ENCODE measurements at places on chromosomes 2 and 18.
A peak's percentile ranks its signal among the peaks of the same experiment; 100 is the strongest.

GRCh38 chr2:145644820-145645302 lies 1124.9 kb upstream of the ZEB2 start:
- DNase-seq, result no peak

GRCh38 chr2:232772531-232772930 lies 3.8 kb downstream of the KCNJ13 start:
- no peak for DNase-seq

DNA sequence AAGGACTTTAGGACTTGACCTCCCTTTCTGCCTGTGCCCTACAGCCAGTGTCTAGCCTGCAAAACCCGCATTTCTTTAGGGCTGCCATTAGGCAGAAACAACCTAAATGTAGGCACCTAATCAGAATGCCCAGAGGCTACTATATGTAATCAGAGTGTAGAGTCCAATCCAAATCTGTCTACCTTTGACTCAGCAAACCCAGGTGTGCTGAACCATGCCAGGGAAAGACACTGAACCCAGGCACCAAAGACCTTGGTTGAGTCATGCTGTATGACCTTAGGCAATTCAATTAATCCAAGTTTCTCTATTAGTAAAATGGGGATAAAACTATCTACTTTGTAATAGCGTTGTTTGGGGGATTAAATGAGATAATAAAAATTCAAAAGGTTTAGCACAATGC lies 20.7 kb downstream of the CAPN14 start:
- DNase-seq, result no peak

DNA sequence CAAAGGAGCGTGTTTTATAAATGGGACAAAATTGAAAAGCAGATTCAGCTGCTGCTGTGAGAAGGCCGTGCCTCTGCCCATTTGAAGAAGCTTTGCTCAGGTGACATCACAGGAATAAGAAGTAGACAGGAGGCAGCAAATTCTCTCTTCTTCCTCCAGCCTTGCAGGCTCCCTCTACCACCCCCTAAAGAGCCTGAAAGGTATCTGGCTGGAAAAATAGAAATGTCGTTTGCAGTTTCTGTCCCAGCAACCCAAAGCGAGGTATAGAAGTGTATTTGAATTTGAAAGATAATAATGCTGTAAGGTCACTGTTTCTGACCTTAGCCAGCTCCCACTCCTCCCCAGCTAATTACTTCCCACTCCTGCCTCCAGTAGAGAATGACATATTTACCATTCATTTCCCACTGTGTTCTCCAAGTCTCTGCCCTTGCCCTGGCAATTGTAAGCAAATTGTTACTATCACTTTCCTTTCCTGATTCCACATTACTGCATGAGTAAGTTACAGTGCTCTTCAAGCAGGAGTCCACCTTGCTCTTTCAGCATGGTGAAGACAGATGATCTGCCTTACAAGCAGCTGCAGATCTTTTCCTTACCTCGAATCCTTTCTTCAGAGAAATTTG lies 56.8 kb upstream of the RASGRP3 start:
- no peak for DNase-seq

- DNase-seq, result no peak
Observed at GRCh38 chr2:199572571-199572970, 114.8 kb upstream of the SATB2 start.

- DNase-seq, result no peak
Observed at GRCh38 chr2:179253226-179253625, 11.4 kb downstream of the SESTD1 start.

DNA sequence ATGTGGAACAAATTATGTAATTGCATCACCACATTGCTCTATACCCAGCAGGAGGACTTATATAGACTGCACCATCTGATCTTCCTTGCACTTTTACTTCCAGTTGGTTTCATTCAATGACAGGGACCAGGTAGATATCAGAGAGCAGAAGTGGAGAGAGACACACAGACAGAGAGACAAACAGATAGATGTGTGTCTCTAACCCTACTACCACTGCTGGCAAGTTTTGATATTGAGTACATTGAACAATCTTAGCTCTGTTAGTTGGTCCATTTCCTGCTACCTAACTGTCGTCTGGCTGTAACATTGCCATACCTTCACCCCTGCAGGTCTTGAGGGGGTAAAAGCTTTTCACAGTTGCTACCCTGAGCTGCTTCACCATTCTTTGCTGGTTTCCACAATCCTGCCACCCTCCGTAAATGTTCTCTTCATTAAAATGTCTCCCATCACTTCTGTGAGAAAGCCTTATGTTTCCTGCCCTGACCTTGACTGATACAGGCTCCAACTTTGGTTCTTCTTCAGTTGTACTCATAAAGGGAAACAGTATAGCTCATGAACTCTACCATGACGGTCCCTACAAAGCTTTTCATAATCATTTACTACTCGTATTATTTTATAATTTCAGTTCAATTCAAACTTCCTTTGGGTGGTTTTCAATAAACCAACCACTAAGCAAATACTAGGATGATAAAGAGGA lies 62.3 kb upstream of the ITGA4 start:
- DNase-seq, result no peak

DNA sequence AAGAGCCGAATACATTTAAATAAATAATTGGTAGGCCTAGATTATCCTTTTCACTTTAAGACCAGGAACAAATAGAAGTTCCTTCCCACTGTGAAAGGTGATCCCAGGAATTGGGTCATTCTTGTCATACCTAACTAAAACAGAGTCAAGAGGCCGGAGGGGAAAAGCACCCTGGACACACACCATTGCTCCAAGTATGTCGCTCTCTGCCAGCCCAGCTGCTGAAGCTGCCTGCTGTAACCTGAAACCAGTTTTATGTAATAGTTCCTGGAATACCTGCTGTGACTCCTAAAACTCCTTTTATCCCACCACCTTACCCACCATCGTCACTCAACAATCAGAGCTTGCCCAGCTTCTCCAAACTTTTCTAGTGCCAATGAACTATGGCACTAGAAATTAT lies 217.1 kb downstream of the PTPRM start:
- DNase-seq, result no peak

DNA sequence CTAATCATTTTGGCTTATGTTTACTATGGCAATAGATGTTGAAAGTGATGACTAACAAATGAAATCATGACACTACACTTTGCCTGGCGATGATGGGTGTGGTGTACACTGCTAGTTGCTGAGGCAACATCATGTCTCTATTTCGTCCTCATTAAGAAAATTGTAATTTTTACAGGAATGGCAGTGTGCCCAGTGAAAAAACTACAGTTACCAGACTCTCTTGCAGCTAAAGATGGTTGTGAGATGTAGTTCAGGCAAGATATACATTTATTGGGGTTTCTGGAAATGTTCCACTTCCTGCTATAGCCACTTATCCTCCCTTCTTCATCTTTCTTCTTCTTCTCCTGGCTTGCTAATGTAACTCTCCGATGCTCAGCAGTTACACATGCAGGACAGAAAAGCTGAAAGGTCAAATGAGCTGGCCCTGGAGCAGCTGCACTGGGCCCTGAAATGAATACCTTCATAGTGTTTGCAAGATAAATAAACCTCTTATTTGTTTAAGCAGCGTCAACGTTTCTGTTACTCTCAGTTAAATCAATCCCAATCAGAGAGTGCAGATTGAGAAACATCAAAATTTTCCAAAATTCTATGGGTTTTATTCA lies 46.0 kb downstream of the SOCS6 start:
- no peak for DNase-seq

DNA sequence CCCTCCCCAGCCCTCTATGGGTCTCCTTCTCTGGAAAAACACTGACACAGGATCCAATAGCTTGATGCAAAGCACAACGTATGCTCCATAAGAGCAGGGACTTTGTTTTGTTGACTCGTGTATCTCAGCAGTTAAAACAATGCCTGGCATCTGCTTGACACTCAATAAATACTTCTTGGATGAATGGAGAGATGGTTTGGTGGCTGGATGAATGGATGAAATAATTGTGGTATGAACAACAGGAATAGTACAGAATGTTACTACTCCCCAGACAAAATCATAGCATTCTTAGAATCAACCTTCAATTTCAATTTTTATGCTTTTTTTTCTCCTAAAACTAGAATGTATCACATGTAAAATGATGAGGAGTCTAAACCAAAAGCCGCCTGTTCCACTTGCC lies 57.4 kb downstream of the KCNE4 start:
- no peak for DNase-seq

- DNase-seq, result no peak
Observed at GRCh38 chr2:198144660-198145059, 340.3 kb downstream of the PLCL1 start.

DNA sequence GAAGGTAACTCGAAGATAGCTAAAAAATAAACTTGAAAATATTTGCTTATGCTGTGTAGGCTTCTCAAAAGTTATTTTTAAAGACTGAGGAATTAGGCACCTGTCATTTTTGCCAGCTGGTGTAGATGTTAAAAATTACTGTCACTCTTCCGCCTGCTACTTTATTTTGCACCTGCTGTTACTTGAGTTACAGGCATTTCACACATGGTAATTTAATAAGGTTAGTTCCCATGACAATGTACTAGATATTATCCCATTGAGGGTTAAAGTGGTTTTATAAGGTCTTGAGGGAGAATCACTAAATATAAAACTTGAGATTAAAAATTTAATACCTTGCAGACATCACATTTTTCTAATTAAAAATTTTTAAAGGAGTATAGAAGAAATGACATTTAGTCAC lies 26.6 kb downstream of the MYL1 start:
- DNase-seq, result peak; percentile 65

- no peak for DNase-seq
Observed at GRCh38 chr18:6222271-6222670, 192.4 kb downstream of the L3MBTL4 start.

All from NCI-H524 treated with DMSO at 0.1 percent for 48 hours (cell line).